ENCODE measurements at places on chromosomes 2 and 18. TPM values are rescaled to one million over a fixed set of nuclear protein-coding genes. Genes with fewer than 3 reads are reported as not detected.

CSRNP3 gene
- 2.7 TPM for total RNA-seq

C2orf92 gene
- 4.9 TPM for total RNA-seq

OXER1 gene
- not detected for total RNA-seq

LHCGR gene
- total RNA-seq, result not detected

BCL11A gene
- total RNA-seq, result 4.5 TPM

LRATD1 gene
- not detected for total RNA-seq

VWA3B gene
- total RNA-seq, result 0.77 TPM

C1QL2 gene
- not detected for total RNA-seq

COL3A1 gene
- 9.3 TPM for total RNA-seq

UGT1A3 gene
- not detected for total RNA-seq

DCAF17 gene
- 15.4 TPM for total RNA-seq

RNF144A gene
- total RNA-seq, result 10.3 TPM

Measured in Daoy (cell line).